ENCODE measurements at places on chromosomes 4 and X.

GRCh38 chr4:113404841-113405240 is 355.4 kb downstream of the ANK2 start:
- DNase-seq: no peak

DNA sequence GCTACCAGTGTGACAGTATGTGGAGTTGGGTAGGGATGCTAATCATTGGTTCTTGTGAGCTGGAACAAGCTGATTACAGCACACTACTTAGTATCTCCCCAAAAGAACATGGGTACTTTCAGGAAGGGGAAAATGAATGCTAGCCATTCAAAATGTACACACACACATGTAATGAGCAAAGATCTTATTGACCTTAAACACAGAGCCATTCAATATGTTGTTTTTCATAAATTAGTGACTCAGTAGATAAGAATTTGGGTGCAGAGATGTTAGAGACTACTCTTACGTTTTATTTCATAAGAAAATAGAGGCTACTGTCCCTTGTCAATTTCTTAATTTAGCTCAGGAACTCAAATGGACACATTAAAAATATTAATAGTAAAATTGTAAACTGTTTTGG is 509.5 kb upstream of the ATOH1 start:
- DNase-seq: no peak

GRCh38 chr4:38313175-38313574 is 350.8 kb upstream of the KLF3 start:
- peak; percentile 71 for DNase-seq

DNA sequence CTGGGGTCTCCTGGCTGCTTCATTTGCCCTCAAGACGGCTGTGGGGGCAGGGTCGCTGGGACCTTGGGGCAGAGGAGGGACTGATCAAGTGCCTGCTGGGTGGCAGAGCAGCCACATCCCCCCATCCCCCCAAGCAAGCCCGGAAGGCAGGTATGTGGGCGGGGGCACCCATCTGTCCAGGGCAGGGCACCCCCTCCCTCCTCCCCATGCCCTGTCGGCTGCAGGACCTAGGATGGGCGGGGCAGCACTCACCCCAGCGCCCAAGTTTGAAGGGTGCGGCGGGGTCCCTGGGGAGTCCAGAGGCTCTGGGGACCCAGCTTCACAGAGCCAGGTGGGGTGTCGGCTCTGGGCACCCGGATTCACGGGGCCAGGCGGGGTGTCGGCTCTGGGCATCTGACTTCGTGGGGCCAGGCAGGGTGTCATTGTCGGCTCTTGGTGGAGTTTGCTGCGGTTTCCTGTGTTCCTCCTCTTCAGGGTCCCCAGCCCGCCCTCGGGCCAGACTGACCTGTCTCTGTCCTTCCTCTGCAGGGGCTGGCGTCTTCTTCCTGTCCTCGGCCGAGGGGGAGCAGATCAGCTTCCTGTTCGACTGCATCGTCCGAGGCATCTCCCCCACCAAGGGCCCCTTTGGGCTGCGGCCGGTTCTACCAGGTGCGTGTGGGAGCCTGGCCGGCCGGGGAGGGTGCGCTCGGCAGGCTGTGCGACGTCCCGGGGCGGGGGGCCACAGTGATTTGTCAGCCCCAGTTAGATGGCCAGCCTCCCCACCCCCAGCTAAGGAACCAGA is 22.1 kb downstream of the DOK7 start:
- no peak for DNase-seq

DNA sequence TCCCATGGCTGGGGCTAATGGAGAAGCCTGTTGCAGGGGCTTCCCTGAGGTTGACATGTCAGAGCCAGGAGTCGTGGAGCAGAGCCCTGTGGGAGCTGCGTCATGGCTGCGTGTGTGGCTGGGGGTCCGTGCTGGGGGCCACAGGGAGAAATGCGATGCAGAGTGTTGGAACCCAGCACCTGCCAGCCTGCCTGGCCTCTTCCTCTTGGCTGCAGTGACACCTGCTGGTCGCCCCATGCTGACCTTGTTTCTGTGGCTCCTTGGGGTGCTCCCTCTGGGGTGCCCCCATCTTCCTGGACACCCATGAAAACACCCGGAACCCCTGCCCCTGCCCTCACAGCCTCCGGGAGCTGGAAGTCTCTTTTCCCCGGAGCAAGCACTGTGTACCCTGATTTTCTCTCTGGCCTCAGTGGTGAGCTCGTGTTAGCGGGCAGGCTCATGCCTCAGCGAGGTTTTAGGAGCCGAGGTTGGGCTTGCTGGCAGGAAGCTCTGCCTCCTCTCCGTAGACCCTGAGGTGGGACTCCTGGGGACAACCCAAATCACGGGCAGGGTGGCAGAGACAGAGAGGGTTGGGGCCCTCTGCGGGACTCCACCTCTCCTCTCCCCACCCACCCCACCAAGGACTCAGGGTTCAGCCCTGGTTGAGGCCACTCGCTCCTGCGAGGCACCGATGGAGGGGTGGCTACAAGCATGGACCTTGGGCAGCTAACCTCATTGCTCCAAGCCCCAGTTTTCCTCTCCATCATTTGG is 103.7 kb downstream of the SORCS2 start:
- no peak for DNase-seq

- DNase-seq: no peak
Measured at GRCh38 chr4:119746951-119747350, 118.3 kb upstream of the PDE5A start.

DNA sequence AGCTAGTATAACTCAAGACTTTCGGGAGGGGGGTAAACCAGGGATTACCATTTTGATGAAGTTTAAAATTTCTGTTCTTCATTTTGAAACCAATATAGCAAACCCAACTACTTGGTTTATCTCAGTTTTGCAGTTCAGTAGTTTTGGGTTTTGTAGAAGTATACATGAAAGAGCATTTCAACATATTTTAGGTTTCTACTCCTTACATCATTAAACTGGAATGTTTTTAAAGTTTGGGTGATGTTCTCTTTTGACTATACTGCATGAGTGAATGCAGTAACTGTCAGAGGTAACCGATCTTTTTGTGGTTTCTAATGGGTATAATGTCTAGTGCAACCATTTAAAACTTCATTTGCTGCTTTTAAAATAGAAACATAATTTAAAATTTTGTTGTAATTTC is 248.3 kb upstream of the MAD2L1 start:
- no peak for DNase-seq

- no peak for DNase-seq
Measured at GRCh38 chrX:43809463-43809862, 72.8 kb downstream of the MAOB start.

GRCh38 chr4:17597517-17597916 is 16.9 kb upstream of the MED28 start:
- peak; percentile 38 for DNase-seq
